ENCODE measurements at places on chromosomes 4 and X. TPM values are rescaled to one million over a fixed set of nuclear protein-coding genes. Genes with fewer than 3 reads are reported as not detected.

Gene CNGA2
- not detected for total RNA-seq

Gene NUDT11
- 0.63 TPM for total RNA-seq

DNA sequence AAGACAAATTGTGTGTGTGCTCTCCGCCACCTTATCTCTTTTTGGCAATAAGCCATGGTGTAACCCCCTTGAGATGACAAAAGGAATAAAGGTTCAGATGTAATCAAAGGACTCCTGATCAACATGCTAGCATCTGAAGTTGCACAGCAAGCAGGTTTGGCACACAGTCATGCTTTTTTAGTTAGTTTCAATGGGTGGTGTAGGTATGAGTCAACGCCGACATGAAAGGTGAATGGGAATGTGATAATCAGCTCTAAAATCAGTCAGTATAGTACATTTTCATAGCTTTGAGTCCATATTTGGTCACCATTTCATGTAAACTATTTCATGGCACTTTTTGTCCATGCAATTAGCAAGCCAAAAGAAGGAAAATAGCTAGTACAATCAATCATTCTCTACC is 50.4 kb upstream of the ETNPPL start:
- H3K4me1 ChIP-seq = no peaks in the 10 kb centered on the region
- no peak for DNase-seq
- H3K27me3 ChIP-seq = no peaks in the 10 kb centered on the region
- no peaks in the 10 kb centered on the region for H3K36me3 ChIP-seq

DNA sequence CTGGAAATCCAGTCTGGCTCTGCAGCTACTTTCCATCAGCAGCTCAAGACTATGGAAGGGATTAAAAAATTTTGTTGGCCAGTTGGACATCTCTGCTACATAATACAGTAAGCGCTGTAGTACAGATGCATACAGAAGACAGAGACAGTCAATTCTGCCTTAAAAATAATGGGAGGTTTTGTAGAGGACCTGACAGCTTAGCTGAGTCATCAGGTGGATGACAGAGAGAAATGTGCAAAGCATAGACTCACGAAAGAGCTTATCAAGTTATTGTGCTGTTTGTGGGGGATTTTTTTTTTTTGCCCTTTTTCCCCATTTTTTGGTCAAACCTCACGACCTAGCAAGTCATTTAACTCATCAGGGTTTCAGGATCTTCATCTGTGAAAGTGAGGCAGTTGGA is 149.0 kb upstream of the SCML1 start:
- no peak overlapping the region for H3K4me3 ChIP-seq
- H3K27me3 ChIP-seq = no peaks in the 10 kb centered on the region
- no peaks in the 10 kb centered on the region for H3K36me3 ChIP-seq
- no peaks in the 10 kb centered on the region for H3K4me1 ChIP-seq
- H3K27ac ChIP-seq = no peak overlapping the region

GRCh38 chr4:176790398-176790797 is 2.3 kb downstream of the VEGFC start:
- no peaks in the 10 kb centered on the region for H3K4me1 ChIP-seq
- H3K4me3 ChIP-seq = no peak overlapping the region
- no peak overlapping the region for H3K27ac ChIP-seq
- no peak for DNase-seq
- peaks cover 16% of the 10 kb centered on the region for H3K27me3 ChIP-seq

Gene DCAF8L2
- not detected for total RNA-seq

GRCh38 chr4:121073004-121073435 is 685 bp upstream of the NDNF start:
- H3K36me3 ChIP-seq = no peaks in the 10 kb centered on the region
- peak; percentile 14 for DNase-seq
- H3K27me3 ChIP-seq = peaks cover 37% of the 10 kb centered on the region
- peaks cover 22% of the 10 kb centered on the region for H3K4me1 ChIP-seq
- peak overlapping the region; percentile 57 for H3K4me3 ChIP-seq

DNA sequence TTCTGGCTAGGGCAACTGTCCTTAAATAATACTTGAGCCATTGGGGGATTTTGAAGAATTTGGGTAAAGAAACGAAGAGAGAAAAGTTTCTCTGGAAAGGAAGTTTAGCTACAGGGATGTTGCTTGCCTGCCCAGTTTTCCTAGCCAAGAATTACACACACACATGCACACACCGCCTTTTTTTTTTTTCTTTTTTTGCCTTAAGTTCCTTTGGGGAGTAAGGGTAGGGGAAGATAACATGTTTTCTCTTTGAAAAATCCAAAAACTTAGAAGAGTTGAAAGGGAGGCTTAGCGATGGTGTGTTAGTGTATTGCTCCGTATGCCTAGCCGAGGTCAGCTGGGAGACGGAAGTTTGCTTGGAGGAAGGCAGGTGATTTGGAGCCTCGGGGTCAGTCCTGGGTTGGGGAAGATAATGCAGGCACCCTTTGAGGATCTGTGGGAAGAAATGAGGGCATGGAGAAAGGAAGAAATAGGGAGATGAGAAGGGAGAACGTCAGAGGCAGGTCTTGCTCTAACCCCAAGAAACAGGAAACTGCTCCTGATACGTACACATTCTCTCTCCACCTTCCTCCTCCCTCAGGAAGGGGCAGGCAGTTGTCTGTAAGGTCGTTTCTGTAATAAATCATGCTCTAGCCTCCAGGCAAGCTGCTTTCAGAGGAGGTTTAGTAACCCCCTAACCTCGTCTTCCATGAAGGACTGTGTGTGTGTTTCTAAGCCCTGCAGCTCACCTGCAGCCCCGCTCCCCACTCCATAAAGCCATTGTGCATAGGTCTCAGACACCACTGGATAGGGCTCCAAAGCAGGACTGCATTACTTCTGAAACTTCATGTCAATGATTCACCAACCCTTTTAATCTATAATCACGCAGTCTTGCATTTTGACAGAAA is 10.5 kb downstream of the KLF3 start:
- H3K4me3 ChIP-seq = no peak overlapping the region
- H3K36me3 ChIP-seq = no peaks in the 10 kb centered on the region
- H3K27me3 ChIP-seq = no peaks in the 10 kb centered on the region

Gene PGAM4
- not detected for total RNA-seq

GRCh38 chrX:85561231-85561630 is 181.8 kb upstream of the POF1B start:
- no peaks in the 10 kb centered on the region for H3K4me1 ChIP-seq
- H3K4me3 ChIP-seq = no peak overlapping the region
- H3K27me3 ChIP-seq = no peaks in the 10 kb centered on the region
- DNase-seq = no peak
- no peak overlapping the region for H3K27ac ChIP-seq

Gene FHIP1A
- total RNA-seq = 2.1 TPM

Gene HHIP
- total RNA-seq = not detected
